Heart left ventricle (tissue), 16 donors: ENCODE measurements at places on chromosomes 11 and 22. TPM values are rescaled to one million over a fixed set of nuclear protein-coding genes. Genes with fewer than 3 reads are reported as not detected.

The NRXN2 gene
- total RNA-seq = 0.62 TPM

GRCh38 chr11:129453293-129453721, 77.7 kb downstream of the BARX2 start:
- H3K36me3 ChIP-seq = no peaks in the 10 kb centered on the region
- no peaks in the 10 kb centered on the region for H3K27me3 ChIP-seq
- H3K27ac ChIP-seq = no peak overlapping the region
- H3K4me1 ChIP-seq = no peaks in the 10 kb centered on the region

GRCh38 chr11:78419327-78419726, 1.7 kb upstream of the GAB2 start:
- peaks cover 32% of the 10 kb centered on the region for H3K4me1 ChIP-seq
- no peak overlapping the region for H3K4me3 ChIP-seq
- H3K36me3 ChIP-seq = no peaks in the 10 kb centered on the region
- peak overlapping the region; percentile 98 for H3K27ac ChIP-seq
- DNase-seq = peak; percentile 48
- no peaks in the 10 kb centered on the region for H3K27me3 ChIP-seq

GRCh38 chr11:121652971-121653370, 200.2 kb upstream of the SORL1-AS1 start:
- peaks cover 7% of the 10 kb centered on the region for H3K4me1 ChIP-seq
- no peak overlapping the region for H3K27ac ChIP-seq
- DNase-seq = no peak
- no peaks in the 10 kb centered on the region for H3K36me3 ChIP-seq

DNA sequence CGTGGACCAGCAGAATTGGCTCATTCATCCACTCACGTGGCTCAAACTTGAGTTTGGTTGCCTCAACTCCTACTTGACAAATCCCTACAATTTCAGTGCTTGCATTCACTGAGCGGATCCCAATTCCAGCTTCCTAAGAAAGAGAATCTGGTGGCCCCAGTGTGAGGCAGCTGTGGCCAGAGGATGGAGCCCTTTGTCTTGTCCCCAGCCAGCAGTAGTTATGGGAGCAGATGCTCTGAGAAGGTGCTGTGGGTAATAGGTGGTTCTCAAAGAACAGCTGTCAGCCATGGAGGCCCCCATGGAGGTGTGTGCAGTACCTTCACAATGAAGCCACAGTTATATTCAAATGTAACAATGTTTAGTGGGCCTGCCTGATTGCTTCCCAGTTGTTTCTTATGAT, 39.3 kb downstream of the KREMEN1 start:
- H3K27ac ChIP-seq = no peak overlapping the region
- no peak overlapping the region for H3K4me3 ChIP-seq
- H3K27me3 ChIP-seq = no peaks in the 10 kb centered on the region
- DNase-seq = no peak
- H3K4me1 ChIP-seq = no peaks in the 10 kb centered on the region
